ENCODE measurements at places on chromosomes 2 and 18.
A peak's percentile ranks its signal among the peaks of the same experiment; 100 is the strongest.

- DNase-seq = no peak
Measured at GRCh38 chr2:217684431-217685254, 318.2 kb downstream of the TNS1 start.

DNA sequence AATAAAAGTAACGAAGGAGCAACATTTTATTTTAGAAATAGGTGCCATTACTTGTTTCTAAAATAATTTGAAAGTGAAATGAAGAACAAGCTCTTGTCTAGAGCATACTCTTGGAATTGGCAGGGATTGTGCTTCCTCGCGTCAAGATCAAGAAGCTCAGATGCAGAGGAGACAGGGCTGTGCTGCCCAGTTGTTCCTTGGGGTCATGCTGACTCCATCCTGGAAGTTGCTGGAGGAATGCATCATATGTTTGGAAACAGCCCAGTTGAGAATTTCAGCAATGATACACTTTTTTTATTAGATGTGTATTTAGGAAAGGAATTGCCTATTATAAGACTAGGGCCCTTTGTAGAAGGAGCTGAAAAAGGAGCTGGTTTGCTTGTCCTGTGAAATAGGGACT lies 17.2 kb downstream of the LTBP1 start:
- DNase-seq = no peak

DNA sequence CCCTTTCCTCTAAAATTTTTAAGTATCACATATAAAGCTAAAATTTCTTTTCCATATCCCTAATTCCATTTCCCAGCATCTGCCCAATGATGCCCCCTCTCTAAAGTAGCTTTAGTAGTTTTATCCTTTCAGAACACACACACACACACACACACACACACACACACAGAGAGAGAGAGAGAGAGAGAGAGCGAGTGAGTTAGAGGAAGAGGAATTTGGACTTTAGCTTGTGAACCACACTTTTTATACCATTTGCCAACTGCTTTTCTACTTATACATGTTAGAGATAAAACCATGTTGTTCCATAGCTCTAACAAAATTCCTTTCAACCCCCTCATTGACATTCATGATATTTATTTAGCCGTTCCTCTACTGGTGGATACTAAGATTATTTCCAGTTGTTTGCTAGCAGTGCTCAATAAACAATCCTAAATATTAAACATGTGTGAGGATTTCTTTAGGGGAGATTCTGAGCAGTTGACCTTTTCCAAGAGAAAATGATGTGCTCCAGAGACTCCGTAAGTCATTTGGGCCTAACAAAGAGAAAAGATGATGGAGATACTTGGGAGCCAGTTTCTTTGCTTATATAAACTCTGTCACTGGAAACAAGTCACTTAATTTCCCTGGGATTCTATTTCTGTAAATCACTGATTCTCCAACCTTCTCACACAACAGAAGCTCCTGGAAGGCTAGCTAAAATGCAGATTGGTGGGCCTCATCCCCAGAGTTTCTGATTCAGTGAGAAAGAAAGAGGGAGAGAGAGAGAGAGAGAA lies 229.7 kb upstream of the SP5 start:
- peak; percentile 65 for DNase-seq

DNA sequence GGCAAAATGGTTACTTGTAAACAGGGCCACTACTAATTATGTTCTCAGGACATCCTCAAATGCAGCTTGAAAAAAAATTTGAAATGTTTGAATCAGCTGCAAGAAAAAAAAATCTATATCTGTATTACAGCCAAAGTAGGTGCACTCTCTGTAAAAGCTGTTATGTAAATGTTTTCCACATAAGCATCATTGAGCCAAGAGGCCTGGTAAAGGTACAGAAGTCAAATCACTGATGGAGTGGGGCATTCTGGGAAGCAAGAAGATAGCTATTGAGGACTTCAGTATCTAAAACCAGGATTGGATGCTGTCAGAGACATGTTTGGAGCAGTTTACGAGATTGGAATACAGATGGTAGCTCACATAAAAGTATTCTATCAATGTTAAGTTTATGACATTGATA lies 80.3 kb downstream of the MAPRE2 start:
- no peak for DNase-seq

DNA sequence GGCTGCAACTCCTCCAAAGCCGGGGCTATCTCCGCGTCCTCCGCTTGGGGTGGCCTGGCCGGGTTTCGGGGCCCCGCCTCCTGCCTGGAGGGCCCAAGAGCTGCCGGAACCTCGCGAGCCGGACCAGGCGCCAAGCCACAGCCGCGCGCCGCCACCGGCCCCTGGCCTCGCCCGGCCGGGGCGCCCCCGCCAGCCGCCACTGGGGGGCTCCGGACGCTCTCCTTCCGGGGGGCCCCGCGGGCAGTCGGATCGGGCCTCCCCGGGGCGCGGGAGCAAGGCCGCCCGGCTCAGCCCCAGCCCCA lies 17.4 kb upstream of the HAAO start:
- peak; percentile 89 for DNase-seq
